ENCODE measurements at places on chromosomes 5 and 9.

- H3K27me3 ChIP-seq: peaks cover 26% of the 10 kb centered on the region
- H3K4me3 ChIP-seq: no peak overlapping the region
- no peaks in the 10 kb centered on the region for H3K4me1 ChIP-seq
- H3K36me3 ChIP-seq: no peaks in the 10 kb centered on the region
- no peak overlapping the region for H3K27ac ChIP-seq
These were observed 9.2 kb upstream of the CXCL14 start for GRCh38 chr5:135587721-135588663.

GRCh38 chr9:72150661-72151060, 1.4 kb downstream of the GDA start:
- no peak overlapping the region for H3K4me3 ChIP-seq
- no peak for DNase-seq
- H3K27ac ChIP-seq: no peak overlapping the region

DNA sequence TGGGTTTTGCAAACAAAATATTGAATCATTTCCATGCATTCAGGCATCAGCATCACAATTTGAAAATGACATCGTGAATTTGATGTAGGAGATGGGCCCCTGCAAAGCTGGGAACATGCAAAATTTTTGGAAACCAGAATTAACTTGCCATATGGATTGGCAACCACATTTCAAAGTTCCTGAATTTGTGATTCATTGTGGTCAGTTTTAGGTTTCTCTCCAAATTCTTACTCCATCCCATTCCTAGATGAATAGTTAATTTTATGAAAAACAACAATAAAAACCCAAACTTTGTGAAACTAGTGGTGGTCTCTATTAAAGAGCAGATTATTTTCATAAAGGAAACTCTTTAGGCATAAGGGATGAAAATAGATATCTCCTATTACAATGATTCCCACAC, 107.8 kb upstream of the SLIT3 start:
- H3K4me3 ChIP-seq: no peak overlapping the region
- no peak overlapping the region for H3K27ac ChIP-seq
- no peaks in the 10 kb centered on the region for H3K36me3 ChIP-seq
- H3K4me1 ChIP-seq: no peaks in the 10 kb centered on the region

- H3K4me3 ChIP-seq: no peak overlapping the region
- H3K27ac ChIP-seq: no peak overlapping the region
- DNase-seq: no peak
- no peaks in the 10 kb centered on the region for H3K36me3 ChIP-seq
- H3K4me1 ChIP-seq: peaks cover 4% of the 10 kb centered on the region
These were observed 142.0 kb downstream of the FAM114A2 start for GRCh38 chr5:153896701-153897100.

DNA sequence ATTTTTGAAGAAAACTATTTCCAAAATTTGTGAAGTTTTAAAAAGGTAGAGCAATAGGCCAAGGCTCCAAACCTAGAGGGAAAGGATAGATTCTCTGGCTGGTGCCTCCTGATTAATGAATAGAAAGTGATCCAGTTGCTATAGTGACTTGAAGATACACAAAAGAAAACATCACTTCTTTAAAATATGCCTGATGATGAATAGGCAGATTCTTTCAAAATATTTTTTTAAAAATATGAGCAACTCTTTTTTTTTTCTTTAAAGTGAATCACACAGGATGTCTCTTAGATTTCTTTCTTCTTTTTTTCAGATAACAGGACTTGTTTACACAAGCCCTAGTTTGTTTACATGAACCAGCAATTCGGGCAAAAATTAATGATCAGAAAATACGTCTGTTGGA, 124.4 kb downstream of the RFK start:
- peaks cover 27% of the 10 kb centered on the region for H3K4me1 ChIP-seq
- no peak overlapping the region for H3K4me3 ChIP-seq
- no peak overlapping the region for H3K27ac ChIP-seq
- no peak for DNase-seq
- H3K36me3 ChIP-seq: no peaks in the 10 kb centered on the region

DNA sequence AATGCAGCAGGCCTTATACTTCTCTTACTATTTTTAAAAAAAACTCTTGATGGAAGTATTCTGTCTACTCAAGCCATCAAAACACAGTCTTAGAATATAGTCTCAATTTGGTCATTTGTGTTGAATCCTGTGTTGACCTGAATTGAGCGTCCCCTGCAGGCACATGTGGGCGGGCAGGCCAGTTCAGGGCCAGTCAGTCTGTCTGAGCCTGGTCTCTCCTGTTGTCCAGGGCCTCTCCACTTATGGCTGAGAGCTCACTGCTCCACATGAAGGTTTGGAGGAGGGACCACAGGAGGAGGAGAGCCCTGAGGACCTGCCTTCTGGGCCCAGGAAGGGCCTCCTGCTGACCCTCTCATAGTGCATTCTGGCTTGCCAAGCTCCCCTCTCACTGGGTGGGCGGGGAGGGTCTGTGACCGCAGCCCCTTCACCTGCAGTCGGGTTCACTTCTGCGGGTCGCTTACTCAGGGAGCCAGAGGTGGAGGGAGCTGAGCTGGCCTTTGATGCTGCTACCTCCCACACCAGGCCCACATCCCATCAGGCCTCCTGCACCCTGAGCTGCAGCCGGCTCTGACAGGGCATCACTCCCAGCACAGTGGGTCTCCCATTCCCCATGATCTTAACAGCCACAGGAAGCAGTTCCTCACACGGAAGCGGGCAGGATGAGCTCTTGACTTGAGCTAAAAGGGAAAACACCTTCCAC, 178.2 kb upstream of the S1PR3 start:
- no peak for DNase-seq
- no peak overlapping the region for H3K27ac ChIP-seq
- H3K27me3 ChIP-seq: no peaks in the 10 kb centered on the region
- no peaks in the 10 kb centered on the region for H3K36me3 ChIP-seq
- H3K4me3 ChIP-seq: no peak overlapping the region
- peaks cover 33% of the 10 kb centered on the region for H3K4me1 ChIP-seq

DNA sequence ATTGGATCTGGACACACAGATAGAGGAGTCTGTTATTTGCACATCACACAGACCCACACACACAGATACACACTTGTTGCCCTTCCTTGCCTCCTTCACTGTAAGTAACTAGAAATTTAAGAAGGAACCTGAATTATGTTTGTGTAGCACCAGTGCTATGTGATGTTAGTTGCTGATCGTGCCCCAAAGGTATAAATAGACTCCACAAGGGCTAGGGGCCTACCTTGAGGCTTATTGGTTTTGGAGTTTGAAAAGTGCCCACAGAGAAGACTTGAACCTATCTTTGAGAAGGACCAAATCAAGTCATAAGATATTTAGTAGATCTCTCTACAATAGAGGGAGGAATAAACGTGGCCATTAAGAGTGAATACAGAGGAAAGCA, 8.8 kb upstream of the TGFBI start:
- no peaks in the 10 kb centered on the region for H3K36me3 ChIP-seq
- peaks cover 5% of the 10 kb centered on the region for H3K4me1 ChIP-seq
- peaks cover 14% of the 10 kb centered on the region for H3K27me3 ChIP-seq
- no peak for DNase-seq
- H3K4me3 ChIP-seq: no peak overlapping the region
- no peak overlapping the region for H3K27ac ChIP-seq

GRCh38 chr5:148230240-148230639, 8.1 kb upstream of the MARCOL start:
- H3K4me3 ChIP-seq: no peak overlapping the region
- H3K27me3 ChIP-seq: peaks cover 2% of the 10 kb centered on the region
- DNase-seq: no peak
- no peak overlapping the region for H3K27ac ChIP-seq

DNA sequence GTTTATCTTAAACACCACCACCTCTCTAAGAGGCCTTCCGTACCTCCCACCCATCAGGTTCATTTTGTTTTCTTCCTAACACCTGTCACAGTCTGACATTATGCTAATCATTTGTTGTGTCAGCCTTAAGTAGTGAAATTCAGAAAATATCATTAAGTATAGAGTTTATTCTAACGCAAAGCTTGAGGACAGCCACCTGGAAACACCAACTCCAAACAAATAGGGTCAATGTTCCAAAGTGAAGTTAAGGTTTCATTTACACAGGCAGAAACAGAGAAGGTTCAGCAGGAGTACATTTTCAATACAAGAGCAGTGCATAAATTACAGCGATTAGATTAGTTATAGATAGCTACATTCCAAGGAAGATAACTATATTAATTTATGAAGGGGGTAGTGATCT, 1.3 kb upstream of the SMC5 start:
- H3K36me3 ChIP-seq: peaks cover 22% of the 10 kb centered on the region
- H3K27ac ChIP-seq: no peak overlapping the region
- peak overlapping the region; percentile 92 for H3K4me3 ChIP-seq
- no peaks in the 10 kb centered on the region for H3K27me3 ChIP-seq
- H3K4me1 ChIP-seq: peaks cover 73% of the 10 kb centered on the region

DNA sequence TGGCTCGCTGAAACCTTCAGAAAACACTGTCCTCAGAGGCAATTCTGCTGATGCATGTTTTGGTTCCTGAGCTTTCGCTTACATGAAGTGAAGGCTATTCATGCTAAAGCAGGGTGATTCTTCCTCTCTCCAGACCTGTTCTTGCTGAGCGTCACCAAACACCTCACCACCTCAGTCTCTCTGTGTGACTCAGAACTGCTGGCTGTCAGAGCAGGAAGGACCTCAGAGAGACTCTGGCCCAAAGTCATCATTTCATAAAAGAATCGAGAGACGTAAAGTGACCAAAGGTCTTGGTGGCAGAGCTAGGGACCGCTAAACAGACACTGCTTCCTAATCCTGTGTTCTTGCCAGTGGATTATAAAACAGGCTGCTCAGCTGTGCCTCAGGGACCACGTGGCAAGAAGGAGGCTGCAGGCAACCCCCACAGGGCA, 73.8 kb downstream of the LHFPL2 start:
- H3K27ac ChIP-seq: peak overlapping the region; percentile 89
- peaks cover 60% of the 10 kb centered on the region for H3K4me1 ChIP-seq
- no peaks in the 10 kb centered on the region for H3K27me3 ChIP-seq
- no peak overlapping the region for H3K4me3 ChIP-seq

DNA sequence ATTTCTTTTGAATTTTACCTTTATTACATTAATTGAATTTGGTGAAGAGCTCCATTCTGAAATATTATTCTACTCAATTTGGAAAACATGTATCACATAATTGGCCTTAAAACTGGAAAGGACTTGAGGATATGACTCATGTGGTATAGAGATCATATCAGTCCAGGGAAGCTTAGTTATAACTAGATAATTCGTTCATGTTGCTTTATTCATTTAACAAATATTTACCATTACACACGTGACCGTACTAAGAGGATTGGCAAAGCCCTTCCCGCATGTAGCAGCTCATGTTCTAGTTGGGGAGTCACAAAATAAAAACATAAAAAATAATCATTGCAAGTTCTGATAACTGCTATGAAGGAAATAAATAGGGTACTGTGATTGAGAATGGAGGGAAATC, 1816.5 kb downstream of the MAT2B start:
- no peaks in the 10 kb centered on the region for H3K4me1 ChIP-seq
- no peak overlapping the region for H3K27ac ChIP-seq
- H3K4me3 ChIP-seq: no peak overlapping the region
- peaks cover 4% of the 10 kb centered on the region for H3K36me3 ChIP-seq

- H3K4me3 ChIP-seq: no peak overlapping the region
- H3K4me1 ChIP-seq: no peaks in the 10 kb centered on the region
- H3K27me3 ChIP-seq: no peaks in the 10 kb centered on the region
- H3K36me3 ChIP-seq: peaks cover 9% of the 10 kb centered on the region
- no peak overlapping the region for H3K27ac ChIP-seq
These were observed 64.8 kb downstream of the MRPS27 start for GRCh38 chr5:72255237-72255636.

- no peak for DNase-seq
- no peaks in the 10 kb centered on the region for H3K4me1 ChIP-seq
- no peak overlapping the region for H3K4me3 ChIP-seq
- H3K27ac ChIP-seq: no peak overlapping the region
These were observed 70.2 kb upstream of the PHF24 start for GRCh38 chr9:34887841-34888240.

DNA sequence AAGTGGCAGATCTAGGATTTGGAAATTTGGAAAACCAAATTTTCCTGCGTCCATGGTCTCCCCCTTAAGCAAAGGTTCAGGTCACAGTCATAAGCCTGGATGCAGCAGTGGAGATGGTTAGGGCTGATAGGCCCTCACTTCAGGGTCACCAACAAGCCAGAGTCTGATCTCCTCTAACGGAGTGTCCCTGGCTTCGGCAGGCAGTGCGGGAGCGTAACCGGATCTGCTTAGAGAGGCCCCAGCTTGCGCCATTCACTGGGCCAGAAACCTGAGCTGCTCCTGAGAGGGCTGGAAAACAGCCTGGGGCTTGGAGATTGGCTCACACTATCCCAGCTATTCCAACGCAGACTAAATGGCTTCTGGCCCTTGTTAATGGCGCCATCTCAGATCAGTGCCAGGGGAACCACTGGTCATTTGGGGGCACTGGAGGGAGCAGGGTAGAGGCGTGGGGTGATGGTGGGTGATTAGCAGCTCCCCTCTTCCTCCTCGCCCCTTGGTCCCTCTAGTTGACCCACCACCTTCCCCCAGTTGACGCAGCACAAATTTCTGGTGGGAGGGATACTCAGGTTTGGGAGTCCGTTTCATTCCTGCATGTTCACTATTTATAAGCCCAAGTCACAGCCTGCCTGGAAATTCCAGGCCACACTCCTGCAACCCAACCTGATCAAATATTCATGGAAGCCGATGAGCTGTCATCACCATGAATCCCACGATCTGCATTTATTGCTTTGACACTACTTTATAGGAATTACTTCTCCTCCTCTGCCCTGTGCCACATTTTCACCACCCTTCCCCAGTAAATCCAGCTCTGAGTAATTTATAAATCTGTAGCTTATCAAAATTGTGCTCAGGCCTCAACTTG, 134.6 kb upstream of the CPEB4 start:
- H3K27ac ChIP-seq: no peak overlapping the region
- no peak for DNase-seq
- no peaks in the 10 kb centered on the region for H3K36me3 ChIP-seq
- H3K4me3 ChIP-seq: no peak overlapping the region
- H3K27me3 ChIP-seq: no peaks in the 10 kb centered on the region

DNA sequence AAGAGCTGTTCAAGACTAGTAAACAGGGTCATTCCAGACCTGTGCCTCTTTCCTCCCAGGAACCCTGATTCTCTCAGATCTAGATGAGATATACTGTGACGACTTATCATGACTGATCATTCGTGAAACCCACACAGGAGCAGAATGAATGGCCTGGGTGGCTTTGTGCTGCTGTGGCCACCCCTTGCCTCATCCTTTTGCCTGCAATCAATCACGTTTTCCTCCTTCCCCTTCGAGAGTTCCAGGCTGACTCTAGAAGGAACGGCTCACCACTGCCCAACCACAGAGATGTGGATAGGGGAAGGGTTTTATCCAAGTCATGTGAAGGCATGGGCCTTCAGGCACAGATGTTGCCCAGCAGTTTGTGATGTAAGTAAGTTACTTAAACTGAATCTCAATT, 5.8 kb downstream of the ANXA6 start:
- DNase-seq: no peak
- H3K27me3 ChIP-seq: no peaks in the 10 kb centered on the region
- H3K4me1 ChIP-seq: peaks cover 73% of the 10 kb centered on the region
- H3K27ac ChIP-seq: peak overlapping the region; percentile 54

DNA sequence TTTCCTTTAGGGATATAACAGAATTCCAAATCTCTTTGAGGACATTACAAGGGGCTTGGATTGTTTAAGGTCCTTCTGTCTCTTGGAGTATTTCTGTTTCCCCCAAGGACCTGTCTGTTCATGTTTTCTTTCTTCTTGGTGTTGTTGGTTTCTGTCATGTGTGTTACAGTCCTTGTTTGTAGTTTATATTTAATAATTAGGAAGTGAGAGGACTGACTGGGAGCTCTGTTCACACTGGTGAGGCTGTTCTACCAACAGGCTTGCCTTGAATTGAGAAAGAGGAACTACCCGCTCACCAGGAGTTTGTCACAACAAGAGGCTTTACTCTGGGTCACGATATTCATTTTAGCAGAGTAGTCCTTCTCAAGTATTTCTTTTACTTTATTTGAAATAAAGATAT, 119.2 kb upstream of the SV2C start:
- DNase-seq: no peak
- H3K4me3 ChIP-seq: no peak overlapping the region
- H3K27me3 ChIP-seq: peaks cover 13% of the 10 kb centered on the region
- no peak overlapping the region for H3K27ac ChIP-seq
- peaks cover 6% of the 10 kb centered on the region for H3K4me1 ChIP-seq
